NCI-H1436 treated with DMSO at 0.1 percent for 48 hours (cell line): ENCODE measurements at places on chromosomes 16 and 17.

DNA sequence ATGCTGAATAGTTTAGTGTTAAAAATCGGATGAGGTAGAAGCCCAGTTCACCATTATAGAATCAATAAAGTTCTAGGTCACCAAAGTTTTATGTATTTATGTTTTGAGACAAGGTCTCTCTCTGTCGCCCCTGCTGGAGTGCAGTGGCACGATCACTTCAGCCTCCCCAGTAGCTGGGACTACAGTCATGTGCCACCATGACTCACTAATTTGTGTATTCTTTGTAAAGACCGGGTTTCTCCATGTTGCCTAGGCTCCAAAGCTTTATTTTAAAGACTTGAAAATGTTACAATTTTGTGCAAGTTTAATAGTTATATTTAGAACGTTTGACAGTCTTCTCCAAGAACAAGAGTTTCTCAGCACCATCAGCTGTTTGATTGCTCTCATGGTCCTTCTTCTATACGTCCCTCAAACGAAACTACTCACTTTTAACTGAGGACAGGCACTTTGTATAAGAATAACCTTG lies 32.1 kb downstream of the NDE1 start:
- no peak for DNase-seq

GRCh38 chr16:6317934-6318333 lies 1014.7 kb upstream of the RBFOX1 start:
- DNase-seq: no peak

DNA sequence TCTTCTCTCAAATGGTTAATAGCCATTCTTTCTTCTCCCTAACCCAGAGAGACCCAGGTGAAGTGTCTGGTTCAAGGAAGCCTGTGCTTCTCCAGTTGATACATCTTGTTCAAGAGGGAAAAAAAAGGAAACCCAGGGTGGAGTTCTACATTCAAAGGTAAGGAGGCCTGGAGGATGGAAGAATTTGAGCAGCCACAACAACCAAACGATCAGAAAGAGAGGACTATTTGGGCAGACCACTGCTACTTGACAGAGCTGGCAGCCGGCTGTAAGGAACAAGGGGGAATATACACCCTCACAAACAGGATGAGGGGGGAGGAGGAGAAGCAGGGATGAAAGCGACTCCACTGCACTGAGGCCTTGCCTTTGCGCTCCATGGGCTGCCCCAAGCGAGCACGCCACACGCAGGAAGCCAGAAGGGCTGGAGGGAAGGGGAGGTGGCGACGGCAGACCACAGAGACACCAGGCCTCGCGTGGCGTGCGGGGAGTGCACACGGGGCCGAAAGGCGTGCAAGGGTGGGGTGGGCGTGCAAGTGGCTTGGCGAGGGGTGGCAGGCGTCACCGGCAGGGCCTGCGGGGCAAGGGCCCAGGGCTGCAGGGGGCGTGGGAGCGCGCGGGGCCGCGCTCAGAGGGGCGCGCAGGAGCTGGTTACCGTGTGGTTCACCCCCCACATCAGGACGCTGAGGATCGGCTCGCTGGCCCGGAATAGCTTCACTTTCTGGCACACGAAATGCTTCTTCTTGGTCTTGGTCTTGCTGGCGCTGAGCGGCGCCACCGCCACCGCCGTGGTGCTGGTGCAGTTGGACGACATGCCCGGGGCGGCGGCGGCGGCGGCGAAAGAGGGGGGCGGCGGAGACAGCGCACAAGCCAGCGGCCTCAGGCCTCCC lies 499 bp downstream of the PIP4K2B start:
- no peak for DNase-seq

- no peak for DNase-seq
Observed at GRCh38 chr16:70433458-70434103, 5.3 kb downstream of the ST3GAL2 start.

GRCh38 chr17:67072885-67073284 lies 28.5 kb downstream of the CACNG1 start:
- no peak for DNase-seq
